ENCODE measurements at places on chromosomes 11 and 22.

- no peak for DNase-seq
These were observed 73.2 kb upstream of the TCF20 start for GRCh38 chr22:42343531-42344081.

- DNase-seq, result no peak
These were observed 48.7 kb downstream of the TBC1D22A start for GRCh38 chr22:46810856-46811786.

DNA sequence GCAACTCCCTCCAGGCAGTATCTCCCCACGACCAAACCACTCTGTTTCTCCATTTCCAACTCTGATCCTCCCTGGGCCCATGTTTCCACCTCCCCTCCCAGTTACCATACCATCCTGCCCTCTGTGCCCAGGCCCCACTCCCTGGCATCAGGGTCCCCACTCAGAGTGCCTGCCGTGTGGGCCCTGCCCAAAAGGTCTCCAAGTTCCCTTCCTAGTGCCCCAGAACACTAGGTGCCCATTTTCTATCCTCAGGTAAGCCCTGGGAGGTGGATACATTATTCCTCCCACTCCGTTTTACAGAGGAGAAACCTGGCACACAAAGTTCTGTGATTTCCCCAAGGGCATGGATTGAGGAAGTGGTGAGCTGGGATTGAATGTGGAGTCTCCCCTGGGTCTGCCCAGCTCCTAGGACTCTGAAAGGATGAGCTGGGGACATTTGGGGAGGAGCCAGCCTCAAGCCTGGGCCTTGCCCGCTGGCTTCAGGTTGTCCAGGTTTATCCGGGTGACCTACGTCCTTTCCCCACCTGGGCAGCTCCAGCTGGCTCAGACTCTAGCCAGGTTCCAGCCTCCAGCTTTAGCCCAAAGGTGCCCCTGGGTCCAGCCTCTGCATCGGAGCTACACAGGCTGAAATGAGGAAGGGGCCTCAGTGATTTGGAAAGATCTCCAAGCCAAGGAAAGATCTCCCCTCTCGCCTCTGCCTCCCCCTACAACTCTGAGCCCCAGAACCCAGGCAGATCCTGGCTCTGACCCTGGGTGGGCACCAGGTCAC is 2.2 kb upstream of the GSTT4 start:
- no peak for DNase-seq

GRCh38 chr11:118522571-118523072 is 4.7 kb upstream of the TTC36 start:
- no peak for DNase-seq

DNA sequence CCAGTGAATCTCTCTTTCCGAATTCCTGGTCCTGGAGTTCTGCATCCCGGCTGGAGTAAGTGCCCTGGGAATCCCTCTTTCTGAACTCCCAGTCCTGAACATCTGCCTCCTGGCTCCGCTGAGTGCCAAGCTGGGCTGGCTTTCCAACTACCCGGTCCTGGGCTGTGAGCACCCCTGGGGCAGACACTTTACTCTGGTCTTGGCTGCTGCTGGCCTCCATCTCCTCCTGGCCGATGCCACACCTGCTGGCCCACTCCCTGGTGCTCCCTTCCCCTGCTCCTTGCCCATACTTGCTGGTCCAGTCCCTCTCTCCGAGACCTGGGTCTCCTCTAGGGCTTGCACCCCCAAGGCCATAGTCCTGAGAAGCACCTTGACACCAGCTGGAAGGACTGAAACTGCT is 14.7 kb downstream of the TNKS1BP1 start:
- DNase-seq, result no peak

DNA sequence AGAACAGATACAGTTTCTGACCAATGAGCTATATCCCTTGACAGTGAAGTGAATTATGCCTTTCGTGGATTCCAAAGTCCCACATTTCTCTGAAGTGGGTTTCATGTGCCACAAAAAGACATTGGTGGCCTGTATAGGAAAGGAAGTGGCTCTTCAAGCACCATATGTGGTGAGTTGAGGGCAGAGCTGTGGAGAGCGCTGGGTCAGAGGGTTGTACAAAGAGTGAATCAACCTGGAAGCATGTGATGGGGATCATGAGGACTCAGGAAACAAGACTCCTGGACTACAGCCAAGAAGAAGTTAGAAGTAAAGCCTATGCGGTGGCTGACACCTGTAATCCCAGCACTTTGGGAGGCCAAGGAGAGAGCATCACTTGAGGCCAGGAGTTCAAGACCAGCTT is 579 bp upstream of the SLC5A4 start:
- no peak for DNase-seq

- no peak for DNase-seq
These were observed 30.4 kb downstream of the USH1C start for GRCh38 chr11:17513853-17514252.

DNA sequence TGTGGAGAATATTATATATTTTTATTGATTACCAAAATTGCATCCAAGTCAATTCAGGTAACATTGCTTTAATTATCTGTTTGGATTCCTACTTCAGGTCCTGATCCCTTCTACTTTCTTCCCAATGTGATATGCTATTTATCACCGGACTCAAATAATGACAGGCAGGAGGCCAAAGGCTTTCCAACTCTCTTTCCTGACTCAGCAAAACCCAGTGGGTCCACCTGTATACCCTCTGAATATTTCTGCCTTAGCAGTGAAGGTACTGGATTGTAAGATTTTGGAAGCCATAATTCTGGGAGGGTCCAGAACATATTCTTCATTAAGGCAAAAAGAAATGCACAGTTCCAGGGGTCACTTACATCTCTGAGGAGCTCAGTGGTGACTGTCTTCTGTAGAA is 260.2 kb upstream of the UBASH3B start:
- no peak for DNase-seq

DNA sequence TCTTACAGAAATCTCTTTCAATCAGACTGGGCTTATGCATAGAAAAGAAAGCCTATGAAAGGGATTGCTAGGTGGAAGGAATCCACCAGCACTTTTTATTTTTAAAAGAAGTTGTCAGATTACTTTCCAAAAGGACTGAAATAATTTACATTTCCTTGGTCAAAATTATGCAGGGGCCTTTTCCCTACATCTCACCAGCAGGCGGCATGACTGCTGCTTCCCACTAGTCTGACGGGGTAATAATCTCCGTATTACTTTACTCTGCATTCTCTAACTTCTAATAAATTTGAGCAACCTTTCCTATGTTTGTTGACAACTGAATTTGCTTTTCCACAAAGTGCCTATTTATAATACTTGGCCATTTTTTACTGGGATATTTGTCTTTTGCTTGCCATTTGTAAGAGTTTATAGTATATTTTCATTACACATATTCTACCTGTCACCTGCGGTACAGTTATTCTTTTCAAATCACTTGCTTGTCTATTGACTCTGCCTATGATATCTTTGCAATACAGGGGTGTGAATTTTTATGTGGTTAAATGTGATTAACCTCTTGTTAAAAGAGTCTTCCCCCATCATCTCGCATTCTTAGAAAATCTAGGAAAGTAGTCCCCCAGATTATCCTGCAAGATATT is 51.9 kb upstream of the USP47 start:
- DNase-seq, result peak; percentile 15

DNA sequence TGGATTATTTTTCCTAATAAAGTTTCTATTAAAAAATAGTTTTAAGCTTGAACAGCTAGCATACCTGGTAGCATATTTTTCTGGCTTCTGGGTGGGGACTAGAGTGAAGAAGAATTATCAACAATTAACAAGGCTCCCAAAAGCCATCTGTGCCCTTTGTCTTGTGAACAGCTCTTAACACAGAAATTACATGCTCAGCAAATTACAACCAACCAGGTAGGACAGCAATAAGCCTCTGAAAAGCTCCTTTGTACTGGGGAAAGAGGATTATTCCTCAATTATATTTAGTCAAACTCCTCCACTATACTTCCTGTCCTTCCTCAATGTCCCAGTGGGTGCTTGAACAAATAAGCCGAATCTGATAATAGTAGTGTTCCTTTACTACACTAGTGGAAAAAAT is 162.8 kb downstream of the RAB38 start:
- DNase-seq, result no peak

DNA sequence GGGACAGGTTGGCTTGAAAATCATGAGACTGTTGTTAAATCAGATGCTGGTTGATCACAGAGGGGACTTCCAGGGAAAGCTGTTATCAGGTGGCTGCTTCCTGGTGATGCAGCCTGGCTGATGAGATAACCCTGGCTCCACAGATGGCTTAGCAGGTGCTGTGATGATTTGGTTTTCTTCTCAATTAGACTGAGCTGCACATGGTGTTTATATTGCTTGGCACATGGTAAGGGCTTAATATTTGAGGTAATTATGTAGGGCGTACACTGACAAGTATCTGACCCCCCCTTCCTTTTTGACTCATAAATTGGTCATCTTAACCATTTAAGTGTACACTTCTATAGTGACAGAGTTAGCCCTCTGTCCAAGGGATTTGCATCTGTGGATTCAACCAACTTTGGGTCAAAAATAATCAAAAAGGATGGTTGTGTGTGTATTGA is 7.0 kb downstream of the RPS3 start:
- no peak for DNase-seq

DNA sequence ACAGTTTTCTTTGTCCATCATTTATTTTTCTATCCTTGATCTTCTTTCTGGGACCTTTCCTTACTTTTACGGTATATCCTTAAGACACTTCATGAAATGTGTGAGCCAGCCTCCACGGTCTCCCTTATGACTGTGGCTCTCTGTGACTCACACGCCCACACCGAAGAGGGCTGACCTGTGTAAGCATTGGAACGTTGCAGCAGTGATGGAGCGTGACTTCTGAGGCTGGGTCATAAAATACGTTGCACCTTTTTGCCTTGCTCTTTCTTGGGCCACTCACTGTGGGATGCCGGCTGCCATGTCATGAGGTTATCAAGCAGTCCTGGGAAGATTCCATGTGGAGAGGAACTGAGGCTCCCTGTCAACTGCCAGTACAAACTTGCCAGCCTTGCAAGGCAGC is 96.3 kb upstream of the RAB1B start:
- no peak for DNase-seq

GRCh38 chr11:69353696-69354544 is 60.0 kb downstream of the MYEOV start:
- no peak for DNase-seq

- DNase-seq, result no peak
These were observed 51.1 kb downstream of the CHST1 start for GRCh38 chr11:45614196-45614828.

GRCh38 chr11:121443688-121444275 is 8.3 kb upstream of the SORL1 start:
- no peak for DNase-seq

DNA sequence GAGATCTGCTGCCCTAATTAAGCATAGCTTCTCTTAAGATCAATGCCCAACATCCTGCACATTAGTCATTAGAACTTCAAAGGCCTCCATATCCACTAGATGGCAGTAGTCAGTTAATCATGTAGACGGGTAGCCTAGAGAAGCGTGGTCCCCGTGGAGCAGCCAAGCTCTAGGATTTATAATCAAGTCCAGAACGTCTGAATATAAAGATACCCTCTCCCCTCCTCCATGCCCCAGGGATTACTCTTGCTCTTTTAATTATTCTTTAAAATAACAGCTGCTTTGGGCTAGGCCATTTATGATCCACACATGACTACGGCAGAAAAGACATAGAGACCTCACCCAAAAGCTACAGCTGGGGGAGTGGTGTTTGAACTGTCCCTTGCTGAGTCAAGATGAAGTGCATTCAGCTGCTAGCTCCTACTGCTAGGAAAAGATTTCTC is 327.6 kb upstream of the PLET1 start:
- DNase-seq, result peak; percentile 86

GRCh38 chr22:41920271-41920976 is 5.5 kb upstream of the SHISA8 start:
- peak; percentile 84 for DNase-seq

DNA sequence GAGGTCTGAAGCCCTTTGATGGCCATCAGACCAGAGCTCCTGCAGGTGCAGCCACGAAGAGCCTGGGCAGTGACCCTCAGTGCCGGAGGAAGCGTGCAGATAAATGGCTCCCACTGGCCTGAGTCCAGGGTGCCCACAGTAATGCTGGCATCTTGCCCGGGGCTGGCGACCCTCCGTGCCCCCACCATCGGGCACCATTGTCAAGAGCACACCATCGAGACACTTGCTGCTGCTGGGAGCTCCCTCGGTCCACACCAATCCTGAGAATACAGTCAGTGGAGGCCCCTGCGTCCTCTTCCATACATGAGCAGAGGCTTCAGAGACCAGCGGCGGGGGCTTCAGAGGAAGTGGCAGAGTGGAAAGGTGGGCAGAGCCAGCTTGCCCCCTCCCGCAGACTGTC is 1448.3 kb downstream of the BRD1 start:
- no peak for DNase-seq

DNA sequence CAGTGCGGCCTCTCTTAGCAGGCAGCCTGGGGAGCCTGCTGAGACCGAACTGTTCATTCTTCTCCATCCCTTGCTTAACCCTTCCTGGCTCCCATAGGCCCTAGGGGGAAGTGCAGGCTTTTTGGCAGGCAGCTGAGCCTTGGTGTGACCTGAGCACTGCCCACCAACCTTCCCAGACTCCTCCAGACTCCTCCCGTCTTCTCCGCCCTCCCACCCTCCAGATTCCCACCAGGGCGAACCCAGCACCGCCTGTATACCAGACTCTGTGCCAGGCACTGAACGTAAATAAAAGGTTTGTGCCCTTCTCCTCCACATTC is 7.9 kb downstream of the RELT start:
- DNase-seq, result no peak

DNA sequence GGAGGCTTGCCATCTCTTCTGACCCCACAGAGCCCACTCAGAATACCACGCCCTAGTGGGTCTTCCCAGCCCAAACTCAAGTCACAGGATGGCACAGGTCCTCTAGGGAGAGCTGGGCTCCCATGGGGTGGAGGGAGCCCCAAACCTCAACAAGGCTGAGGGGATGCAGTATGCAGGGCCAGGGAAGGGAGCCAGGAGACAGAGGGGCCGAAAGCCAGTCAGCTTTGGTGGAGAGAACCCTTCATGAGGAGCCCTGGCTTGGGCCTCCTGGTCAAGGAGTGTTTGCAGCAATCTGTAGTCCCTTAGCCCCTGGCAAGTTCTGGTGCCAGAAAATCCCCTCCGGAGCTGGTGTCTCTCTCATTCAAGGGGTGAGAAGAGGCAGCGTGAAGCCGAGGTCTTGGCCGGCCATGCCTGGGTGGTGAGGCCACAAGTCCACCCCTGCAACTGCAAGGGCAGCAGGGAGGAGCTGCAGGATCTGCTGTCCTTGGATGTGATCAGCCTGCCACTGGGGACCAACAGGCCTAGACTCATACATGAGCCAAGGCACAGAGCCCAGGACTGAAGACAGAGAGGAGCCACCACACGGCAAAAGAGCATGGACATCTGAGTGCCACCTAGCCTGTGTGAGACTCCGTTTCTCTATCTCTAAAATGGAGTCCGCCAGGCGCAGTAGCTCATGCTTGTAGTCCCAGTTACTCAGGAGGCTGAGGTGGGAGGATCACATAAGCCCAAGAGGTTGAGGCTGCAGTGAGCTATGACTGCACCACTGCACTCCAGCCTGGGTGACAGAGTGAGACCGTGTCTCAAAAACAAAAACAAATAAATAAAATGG is 24.1 kb downstream of the NEAT1 start:
- DNase-seq, result no peak

- no peak for DNase-seq
These were observed 14.7 kb upstream of the SORL1-AS1 start for GRCh38 chr11:121467471-121467870.

Data from GM12865 (cell line).